Stimulated activated CD8-positive, alpha-beta memory T cell treated with anti-CD3 and anti-CD28 coated beads, Interleukin-15, amount 100 ng/mL, for 4 hours (primary cell): ENCODE measurements at places on chromosomes 3 and 15.

- DNase-seq, result no peak
Measured at GRCh38 chr3:61532739-61533500, 28.5 kb upstream of the PTPRG start.

DNA sequence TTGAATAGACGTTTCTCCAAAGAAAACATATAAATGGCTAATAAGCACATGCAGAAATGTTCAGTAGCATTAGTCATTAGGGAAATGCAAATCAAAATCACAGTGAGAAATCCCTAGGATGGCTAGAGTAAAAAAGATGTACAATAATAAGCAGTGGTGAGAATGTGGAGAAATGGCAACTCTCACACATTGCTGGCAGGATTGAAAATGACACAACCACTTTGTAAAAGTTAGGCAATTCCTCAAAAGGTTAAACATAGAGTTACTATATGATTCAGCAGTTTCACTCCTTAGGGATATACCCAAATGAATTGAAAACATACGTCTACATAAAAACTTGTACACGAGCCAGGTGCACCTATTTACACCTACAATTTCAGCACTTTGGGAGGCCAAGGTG, 108.7 kb downstream of the ITPR1 start:
- no peak for DNase-seq

DNA sequence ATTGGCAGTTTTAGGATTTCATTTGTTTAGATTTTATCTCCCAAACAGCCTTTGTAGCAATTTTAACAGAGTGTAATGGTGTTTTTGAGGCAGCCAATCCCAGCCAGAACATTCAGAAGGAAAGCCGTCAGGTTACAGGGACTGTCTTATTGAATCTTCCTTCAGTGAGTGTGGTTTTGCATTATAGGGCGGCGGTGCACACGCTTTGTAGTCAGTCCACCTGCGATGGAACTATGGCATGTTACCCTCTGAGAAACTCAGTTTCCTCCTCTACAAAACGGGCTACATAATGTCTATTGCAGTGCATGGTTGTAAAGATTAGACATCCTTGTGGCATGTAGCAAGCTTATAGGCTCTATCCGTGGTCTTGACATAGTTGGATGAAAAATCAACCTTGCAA, 1.0 kb downstream of the LRRC28 start:
- DNase-seq, result no peak

DNA sequence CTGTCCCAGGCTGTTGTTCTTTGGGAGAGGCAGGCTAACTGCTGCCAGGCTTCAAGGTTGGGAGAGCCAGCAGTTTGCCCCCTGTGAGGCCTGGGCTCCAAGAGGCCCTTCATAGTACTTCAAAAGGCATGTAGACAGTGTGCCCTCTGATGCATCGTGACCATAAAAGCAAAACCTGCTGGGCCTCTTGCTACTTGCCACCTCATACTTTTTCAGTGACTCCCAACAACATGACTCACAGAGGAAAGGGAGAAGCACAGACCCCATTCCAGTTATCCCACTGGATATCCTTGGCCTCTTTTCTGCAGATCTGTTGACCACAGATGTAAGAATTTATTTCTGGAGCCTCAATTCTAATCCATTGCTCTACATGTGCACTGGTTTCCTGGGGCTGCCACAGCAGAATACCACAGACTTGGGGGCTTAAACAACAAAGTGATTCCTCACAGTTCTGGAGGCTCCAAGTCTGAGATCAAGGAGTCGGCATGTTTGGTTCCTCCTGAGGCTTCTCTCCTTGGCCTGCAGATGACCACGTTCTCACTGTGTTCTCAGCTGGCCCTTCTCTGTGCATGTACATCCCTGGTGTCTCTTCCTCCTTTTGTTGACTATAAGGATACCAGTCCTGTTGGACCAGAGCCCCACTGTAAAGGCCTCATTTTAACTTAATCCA, 8.9 kb upstream of the NSMCE3 start:
- no peak for DNase-seq

GRCh38 chr3:156817646-156818272, 8.4 kb upstream of the LEKR1 start:
- no peak for DNase-seq
